AG08395 (cell line): ENCODE measurements at places on chromosomes 1 and 21.

GRCh38 chr1:240235521-240236288 is 144.0 kb downstream of the FMN2 start:
- DNase-seq, result no peak

- DNase-seq, result no peak
Observed at GRCh38 chr1:116873680-116874271, 35.9 kb upstream of the PTGFRN start.

- DNase-seq, result no peak
Observed at GRCh38 chr21:21332492-21332891, 334.3 kb downstream of the NCAM2 start.

- DNase-seq, result no peak
Observed at GRCh38 chr1:200319148-200319547, 90.7 kb downstream of the ZNF281 start.
